ENCODE measurements at places on chromosomes 3 and 15. TPM values are rescaled to one million over a fixed set of nuclear protein-coding genes. Genes with fewer than 3 reads are reported as not detected.

Gene SMCO1
- total RNA-seq, result not detected

Gene CELSR3
- total RNA-seq, result 0.88 TPM

Gene AADAC
- total RNA-seq, result 0.44 TPM

Gene PLXNA1
- 15.9 TPM for total RNA-seq

Gene FBXW12
- not detected for total RNA-seq

Gene C3orf62
- 4.5 TPM for total RNA-seq

Gene VGLL3
- 1.6 TPM for total RNA-seq

Gene DZIP3
- total RNA-seq, result 3.5 TPM

Gene SCG3
- not detected for total RNA-seq

Gene THSD4
- total RNA-seq, result 121 TPM

Gene DNAH12
- 0.08 TPM for total RNA-seq

Gene HRG
- 0.12 TPM for total RNA-seq

Gene HIGD2B
- total RNA-seq, result not detected

Gene GPR149
- not detected for total RNA-seq

Gene BFSP2
- total RNA-seq, result not detected
